SJCRH30 (cell line): ENCODE measurements at places on chromosomes 11 and 22. TPM values are rescaled to one million over a fixed set of nuclear protein-coding genes. Genes with fewer than 3 reads are reported as not detected.
A peak's percentile ranks its signal among the peaks of the same experiment; 100 is the strongest.

DNA sequence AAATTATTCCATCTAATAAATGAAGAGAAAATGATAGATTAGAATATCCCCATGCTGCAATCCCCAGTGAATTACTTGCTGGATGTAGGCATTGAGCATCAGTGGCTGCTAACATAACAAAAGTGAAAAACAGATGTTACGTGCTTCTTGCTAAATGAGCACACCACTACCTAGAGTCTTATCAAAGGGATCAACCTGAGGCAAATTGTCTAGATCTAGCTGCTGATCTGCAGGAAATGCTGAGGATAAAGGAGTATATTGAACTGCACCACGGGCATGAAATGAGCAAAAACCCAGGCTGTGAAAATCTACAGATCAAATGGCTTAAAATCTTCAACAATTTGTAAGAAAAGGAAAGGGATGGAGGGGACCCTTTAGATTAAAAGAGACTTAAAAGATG is 45.3 kb upstream of the SCUBE2 start:
- no peak for DNase-seq

The APOBEC3G gene
- not detected in 2 replicates for total RNA-seq

The ACR gene
- total RNA-seq = not detected in 2 replicates

DNA sequence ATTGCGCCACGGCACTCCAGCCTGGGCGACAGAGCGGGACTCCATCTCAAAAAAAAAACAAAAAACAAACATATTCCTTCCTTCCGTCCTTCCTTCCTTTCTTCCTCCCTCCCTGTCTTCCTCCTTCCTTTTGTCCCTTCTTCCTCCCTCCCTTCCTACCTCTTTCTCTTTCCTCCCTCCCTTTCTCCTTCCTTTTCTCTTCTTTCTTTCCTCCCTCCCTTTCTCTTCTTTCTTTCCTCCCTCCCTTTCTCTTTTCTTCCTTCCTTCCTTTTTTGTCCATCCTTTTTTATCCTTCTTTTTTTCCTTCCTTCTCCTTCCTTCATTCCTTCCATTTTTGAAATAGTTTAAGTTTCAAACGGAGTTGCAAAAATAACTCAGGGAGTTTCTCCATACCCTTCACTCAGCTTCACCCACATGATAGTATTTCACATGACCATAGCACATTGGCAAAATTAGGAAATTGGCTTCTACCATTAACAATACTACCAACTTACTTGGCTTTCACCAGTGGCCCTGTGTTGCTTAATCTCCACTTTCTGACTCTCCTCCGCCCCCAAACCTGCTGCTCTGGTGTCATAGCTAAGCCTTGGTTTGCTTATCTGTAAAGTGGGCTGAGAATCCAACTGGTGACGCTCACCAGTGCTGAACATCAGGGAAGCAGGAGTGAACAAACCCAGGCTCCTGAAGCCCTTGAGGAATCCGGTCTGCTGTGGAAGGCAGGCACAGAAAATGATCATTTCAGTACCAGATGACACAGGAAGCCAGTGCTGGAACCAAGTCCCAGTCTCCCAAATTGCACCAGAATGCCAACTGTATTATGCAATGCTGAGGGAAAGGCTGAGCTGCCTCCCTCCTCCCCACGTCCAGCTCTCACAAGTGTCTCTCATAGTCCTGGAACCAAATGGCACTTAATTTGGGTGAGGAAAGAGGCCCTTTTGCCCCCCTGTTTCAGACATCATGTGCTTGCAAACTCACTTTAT is 17.2 kb upstream of the CRYBB3 start:
- no peak for DNase-seq

- peak; percentile 90 for DNase-seq
Measured at GRCh38 chr11:19742588-19743292, 30.1 kb downstream of the NAV2 start.

DNA sequence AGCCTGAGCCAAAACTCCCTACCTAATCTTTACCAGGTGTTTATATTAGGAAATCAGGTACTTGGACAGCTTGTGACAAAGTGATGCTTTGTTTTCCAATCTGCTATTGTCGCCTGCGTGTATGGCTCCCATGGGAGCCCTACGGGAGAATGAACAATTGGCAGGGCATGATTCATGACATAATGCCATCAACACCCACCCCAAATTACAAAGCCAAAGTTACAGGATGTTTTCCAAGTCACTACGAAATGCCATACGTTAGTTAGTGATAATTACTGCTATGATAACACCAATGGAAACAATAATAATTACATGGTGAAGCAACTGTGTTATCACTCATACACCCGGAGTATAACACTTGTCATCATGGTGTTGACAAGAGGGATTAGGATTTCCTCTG is 226.4 kb downstream of the FAM181B start:
- DNase-seq = no peak
